ENCODE measurements at places on chromosomes 6 and 20.

GRCh38 chr6:71391126-71391525 lies 102.5 kb downstream of the OGFRL1 start:
- no peak for DNase-seq

- DNase-seq: no peak
These were observed 166.8 kb upstream of the CARMIL1 start for GRCh38 chr6:25112322-25112773.

DNA sequence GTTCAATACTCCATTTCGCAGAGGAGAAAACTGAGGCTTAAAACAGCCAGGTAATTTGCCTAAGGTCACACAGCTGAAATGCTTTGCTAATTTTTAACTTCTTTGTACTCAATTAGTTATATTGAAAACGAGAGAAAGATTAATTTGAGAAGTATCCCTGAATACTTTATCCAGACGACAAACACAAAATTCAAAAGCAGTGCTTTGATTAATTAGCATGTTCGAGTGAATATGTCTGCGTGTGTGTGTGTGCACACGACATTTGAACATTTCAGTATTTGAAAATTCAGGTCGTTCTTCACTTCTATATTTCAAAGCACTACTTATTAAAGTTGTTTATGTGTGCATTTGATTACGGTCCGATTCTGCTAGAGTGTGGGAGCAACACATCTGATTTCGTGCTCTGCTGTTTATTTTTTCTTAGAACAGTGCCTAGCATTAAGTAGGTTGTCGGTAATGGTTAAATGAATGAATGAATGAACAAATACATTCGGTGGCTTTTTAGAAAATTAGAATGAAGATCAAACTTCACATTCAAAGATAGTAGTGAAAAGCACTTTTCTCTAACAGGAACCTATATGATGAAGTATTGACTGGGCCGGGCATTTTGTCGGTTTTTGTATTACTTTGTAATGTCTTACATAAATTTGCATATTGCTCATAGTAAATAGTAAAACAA lies 36.9 kb upstream of the SYNCRIP start:
- no peak for DNase-seq

- no peak for DNase-seq
These were observed 87.9 kb downstream of the THBS2 start for GRCh38 chr6:169165561-169166300.

GRCh38 chr6:80523531-80523997 lies 417.1 kb downstream of the BCKDHB start:
- DNase-seq: no peak

GRCh38 chr6:35046862-35047261 lies 94.3 kb downstream of the TCP11 start:
- no peak for DNase-seq

DNA sequence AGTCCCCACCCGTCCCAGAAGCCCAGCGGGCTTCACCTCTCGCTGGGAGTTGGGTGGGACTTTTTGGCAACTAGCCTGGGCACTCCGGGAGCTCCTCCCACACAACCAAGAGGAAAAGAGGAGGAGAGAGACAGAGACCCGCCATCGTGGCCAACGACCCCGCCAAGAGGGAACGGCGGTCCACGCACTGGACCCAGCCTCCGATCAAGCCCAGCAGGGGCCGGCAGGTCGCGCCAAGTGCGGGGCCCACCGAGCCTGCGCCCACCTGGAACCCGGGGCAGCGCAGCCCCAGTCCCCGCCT lies 3.0 kb upstream of the TMEM14C start:
- DNase-seq: no peak

DNA sequence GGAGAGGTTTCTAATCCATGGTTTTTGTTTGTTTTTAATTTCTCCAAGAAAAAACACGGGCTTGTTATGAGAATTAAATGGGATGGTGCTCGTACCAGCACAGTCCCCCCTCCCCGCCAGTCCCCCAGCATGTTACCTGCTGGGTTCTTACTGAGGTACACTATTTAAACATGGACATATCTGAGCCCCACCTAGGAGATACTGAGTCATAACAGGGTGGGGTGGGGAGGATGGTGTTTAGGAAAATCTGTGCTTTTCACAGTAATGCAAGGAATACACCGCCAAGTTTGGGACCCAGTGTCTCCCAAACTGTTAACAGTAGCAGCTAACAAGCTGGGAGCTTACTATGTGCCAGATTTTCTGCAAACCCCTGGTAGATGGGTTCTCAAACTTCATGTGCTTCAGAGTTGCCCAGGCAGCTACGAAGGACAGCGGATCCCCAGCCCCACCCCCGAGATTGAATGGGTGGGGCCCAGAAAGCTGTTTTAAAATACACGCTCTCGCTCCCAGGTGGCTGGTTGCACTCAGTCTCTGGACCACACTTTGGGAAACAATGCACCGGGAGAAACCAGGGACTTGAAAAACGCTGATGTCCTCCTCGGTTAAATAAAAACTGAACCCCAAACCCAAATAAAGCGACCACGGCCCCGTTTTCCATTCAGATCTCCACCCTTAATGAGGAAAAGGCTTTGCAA lies 995 bp downstream of the ZFP64 start:
- no peak for DNase-seq

GRCh38 chr6:170360476-170360875 lies 53.9 kb downstream of the FAM120B start:
- DNase-seq: no peak

GRCh38 chr6:130178692-130179091 lies 44.1 kb downstream of the SAMD3 start:
- no peak for DNase-seq

- DNase-seq: no peak
These were observed 154.6 kb upstream of the HDAC2 start for GRCh38 chr6:114125576-114125975.

DNA sequence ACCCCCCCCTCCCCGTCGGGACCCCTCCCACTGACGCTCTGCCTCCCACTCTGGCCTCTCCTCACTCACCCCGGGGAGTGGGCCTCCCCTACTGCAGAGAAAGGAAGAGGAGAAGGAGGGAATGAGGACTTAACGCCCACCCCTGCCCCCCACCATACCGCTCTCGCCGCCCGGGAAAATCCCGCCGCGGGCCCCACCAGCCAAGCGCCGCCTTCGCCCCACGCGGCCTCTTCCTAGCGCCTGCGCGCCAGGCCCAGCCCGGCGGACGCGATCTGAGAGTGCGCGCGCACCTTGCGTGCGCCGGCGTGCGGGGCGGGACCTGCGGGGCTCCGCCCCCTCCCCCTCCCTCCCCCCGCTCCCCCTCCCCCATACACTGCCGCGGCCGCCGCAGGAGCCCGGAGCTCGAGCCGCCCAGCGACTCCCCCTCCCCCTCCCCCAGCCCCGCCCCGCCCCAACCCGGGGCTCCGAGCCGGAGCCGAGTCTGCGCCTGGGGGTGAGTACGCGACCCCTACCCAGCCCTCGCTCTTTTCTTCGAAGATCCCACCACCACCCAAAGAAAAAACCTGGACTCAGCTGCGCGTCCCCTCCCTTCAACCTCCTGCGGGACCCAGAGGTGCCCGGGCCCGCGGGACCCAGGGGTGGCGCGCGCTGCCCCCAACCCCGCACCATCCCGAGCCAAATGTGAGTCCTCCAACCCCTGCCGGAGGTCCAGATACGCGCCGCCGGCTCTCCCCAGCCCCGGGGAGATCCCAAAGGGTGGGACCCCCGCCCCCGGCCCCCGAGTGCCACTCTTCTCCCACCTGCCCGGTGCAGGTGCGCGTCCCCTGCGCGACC lies at the start of the genes MRPL14 and TMEM63B:
Gene MRPL14 (minus strand): TSS at position 267 of the 834 bp plus-strand sequence. CDS start 10,841 bp downstream, outside the sequence.
Gene TMEM63B (plus strand): TSS at position 369 of the 834 bp plus-strand sequence. CDS start 7,031 bp downstream, outside the sequence.
- peak; percentile 89 for DNase-seq

GRCh38 chr6:147169529-147169928 lies 34.7 kb upstream of the STXBP5 start:
- DNase-seq: no peak

DNA sequence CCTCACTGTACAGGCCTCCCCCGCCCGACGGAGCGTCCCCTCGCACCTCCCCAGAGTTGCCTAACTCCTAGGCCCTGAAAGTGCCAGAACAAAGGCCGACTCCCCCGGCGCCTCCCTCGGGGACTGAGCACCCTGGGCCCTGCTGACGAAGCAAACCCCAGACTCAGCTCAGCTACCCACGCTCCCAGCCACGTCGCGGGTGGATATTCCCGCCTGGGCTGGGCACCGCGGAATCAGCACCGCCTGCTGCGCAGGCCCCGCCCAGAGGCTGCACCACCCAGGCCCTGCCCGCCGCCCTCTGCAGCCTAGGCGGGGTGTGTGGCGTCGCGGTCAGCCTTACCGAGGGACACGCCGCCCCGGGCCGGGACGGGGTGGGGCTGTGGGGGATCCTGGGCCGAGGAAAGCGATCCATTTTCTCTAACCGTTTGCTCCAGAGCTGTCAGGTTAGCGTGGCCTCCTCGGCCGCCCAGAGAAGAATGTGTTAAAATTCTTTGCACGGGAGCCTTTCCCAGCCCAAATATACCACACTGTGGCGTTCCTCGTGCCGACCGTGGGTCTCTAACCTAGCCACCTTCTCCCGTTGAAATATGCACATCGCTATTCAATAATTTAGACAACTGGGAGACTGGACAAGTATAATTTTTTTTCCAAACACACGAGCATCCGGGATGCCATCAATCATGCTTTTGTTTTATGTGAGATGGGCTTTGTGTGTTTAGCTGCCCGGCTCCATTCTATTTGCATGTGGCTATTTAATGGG lies 31.4 kb downstream of the TFAP2A start:
- no peak for DNase-seq

- no peak for DNase-seq
These were observed 2.7 kb downstream of the SRF start for GRCh38 chr6:43173591-43174262.

DNA sequence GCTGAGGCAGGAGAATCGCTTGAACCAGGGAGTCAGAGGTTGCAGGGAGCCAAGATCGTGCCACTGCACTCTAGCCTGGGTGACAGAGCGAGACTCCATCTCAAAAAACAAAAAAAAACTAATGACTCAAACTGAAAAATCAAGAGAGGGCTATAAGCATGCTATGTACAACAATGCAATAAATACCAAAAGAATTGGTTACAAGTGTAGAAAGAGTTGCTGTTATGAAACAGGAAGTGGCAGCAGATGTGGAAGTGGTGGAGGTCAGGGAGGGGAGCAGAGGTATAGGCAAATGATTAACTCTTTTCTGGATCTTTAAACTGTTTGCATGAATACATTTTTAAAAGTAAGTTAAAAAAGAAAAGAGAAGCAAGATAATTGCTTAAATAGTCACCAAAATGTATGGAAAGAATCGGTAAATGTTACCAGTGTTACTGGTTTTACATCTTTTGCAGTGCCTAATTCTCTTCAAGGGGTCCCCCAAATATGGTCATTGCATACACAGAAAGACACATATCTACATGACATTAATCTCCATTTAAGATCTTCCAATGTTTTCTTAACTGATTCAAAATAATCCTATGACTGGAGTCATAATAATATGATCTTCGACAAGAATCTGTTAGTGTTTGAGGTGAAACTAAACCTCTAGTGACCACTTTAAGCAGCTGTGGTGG lies 15.0 kb downstream of the CALHM6 start:
- no peak for DNase-seq

GRCh38 chr6:159979136-159979874 lies 10.4 kb downstream of the IGF2R start:
- DNase-seq: peak; percentile 32

DNA sequence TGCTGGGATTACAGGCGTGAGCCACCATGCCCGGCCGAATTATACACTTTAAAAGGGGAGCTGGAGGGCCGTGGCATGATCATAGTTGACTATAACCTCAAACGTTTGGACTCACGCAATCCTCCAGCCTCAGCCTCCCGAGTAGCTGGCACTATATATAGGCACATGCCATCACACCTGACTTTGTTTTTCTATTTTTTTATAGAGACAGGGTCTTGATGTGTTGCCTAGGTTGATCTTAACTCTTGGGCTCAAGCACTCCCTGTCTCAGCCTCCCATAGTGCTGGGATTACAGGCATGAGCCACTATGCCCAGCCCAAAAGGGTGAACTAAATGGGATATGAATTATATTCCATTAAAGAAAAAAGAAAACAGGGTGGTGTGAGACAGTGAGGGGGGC lies 7.8 kb downstream of the PTGIS start:
- DNase-seq: no peak

- no peak for DNase-seq
These were observed 211.8 kb downstream of the QKI start for GRCh38 chr6:163626073-163626867.

All from T-helper 9 cell (primary cell).